ENCODE measurements at places on chromosomes 2 and 18. TPM values are rescaled to one million over a fixed set of nuclear protein-coding genes. Genes with fewer than 3 reads are reported as not detected.

GRCh38 chr2:126882736-126883665, 15.7 kb upstream of the TEX51 start:
- no peak for DNase-seq

GRCh38 chr2:161426455-161426921, 10.4 kb downstream of the TBR1 start:
- no peak for DNase-seq

- DNase-seq: no peak
Observed at GRCh38 chr2:181085734-181086133, 105.3 kb downstream of the UBE2E3 start.

DNA sequence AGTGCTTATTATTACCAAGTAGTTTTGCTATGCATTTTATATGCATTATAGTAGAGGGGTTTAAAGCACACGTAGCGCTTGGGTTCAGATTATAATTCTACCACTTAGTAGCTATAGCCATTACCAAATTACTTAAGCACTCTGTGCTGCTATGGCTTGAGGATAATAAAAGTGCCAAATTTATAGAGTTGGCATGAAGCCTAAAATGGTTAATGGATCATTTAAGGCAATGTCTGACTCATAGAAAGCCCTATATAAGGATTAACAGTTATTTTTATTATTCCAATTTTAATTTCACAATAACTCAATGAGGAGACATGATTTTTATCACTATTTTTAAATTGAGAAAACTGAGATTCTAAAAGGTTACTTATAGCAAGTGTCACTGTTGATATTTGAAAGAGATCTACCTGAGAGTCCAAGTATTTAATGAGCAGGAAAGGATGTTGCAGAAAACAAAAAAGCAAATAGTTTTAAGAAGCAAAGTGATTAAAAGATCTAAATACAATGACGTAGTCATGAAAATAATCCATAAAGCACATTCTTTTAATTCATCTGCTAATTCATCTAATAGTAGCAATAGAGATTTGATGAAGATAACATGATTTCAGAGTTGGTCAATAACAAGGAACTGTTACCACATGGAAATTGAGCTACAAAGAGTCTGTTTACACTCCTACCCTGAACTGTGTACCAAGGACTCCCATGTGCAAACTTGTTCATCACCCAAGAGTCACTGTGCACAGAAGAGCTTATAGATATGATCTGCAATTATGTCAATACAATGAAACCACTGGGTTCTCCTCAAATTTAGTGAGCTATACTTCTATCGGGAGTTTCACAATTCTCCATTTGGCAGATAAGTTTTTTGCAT, 78.8 kb upstream of the DTNA start:
- no peak for DNase-seq

- DNase-seq: no peak
Observed at GRCh38 chr2:242075696-242076095, 206.2 kb downstream of the RTP5 start.

- no peak for DNase-seq
Observed at GRCh38 chr18:63908858-63909257, 1.1 kb downstream of the SERPINB10 start.

- no peak for DNase-seq
Observed at GRCh38 chr2:24826773-24827145, 33.5 kb downstream of the CENPO start.

GRCh38 chr18:56276466-56276865, 361.9 kb downstream of the TXNL1 start:
- DNase-seq: no peak

- no peak for DNase-seq
Observed at GRCh38 chr2:175744000-175744399, 258.1 kb downstream of the LNPK start.

DNA sequence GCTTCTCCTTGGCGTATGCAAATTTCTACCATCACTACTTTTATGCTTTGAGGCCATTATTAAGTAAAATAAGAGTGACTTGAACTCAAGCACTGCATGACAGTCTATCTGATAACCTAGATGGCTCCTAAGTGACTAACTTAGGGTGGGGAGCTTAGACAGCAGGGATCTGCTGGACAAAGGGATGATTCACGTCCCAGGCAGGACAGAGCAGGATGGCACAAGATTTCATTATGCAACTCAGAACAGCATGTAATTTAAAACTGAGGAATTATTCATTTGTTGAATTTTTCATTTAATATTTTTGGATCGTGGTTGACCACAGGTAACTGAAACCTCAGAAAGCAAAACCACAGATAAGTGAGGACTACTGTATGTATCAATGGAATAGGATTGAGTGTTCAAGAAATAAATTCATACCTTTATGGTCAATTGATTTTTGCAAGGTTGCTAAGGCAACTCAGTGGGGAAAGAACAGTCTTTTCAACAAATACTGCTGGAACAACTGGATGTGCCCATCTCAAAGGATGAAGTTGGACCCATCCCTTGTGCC, 115.3 kb downstream of the MBD2 start:
- no peak for DNase-seq

- peak; percentile 90 for DNase-seq
Observed at GRCh38 chr2:65456064-65456463, 23.7 kb upstream of the SPRED2 start.

DNA sequence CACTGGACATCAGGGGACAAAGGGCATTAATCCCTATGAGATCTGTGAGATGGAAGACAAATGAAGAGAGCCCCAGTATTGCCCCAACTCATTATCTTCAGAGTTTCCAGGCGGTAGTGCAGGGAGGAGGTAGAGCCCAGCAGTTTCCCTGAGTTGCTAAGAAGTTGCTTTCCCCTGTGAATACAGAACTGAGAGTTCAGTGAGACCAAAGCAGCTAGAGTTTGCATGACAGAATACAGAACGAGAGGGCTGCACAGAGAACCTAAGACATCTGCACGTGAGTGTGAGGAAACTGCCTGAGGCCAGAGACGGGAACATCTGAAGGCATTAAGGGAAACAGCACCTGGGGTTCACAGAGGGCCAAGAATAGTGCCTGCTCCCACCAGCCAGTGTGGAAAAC, 18.1 kb upstream of the PGAP1 start:
- DNase-seq: no peak

DNA sequence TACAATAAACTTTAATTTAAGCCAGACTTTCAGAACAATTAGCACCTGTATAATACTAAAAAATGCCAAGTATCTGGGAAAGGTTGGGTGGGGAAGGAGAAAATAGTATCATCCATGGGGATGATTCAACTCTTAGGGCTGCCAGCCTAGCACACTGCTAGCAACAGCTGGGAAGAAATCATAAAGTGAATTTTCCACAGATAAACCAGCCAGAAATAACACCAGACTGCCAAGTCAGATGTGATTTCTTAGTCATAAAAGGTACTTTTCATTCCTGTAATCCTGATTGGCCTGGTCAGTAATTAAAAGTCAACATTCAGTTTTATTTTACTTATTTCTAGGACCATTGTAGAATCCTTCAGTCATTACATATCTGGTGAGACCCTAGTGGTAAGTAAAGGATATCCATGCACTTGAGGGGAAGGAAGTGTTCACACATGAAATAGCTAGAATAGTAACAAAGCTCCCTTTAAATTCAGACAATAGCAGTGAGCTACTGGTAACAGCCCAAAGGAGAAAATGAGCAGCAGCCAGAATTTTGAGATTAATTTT, 59.4 kb downstream of the LIMS1 start:
- DNase-seq: peak; percentile 84

DNA sequence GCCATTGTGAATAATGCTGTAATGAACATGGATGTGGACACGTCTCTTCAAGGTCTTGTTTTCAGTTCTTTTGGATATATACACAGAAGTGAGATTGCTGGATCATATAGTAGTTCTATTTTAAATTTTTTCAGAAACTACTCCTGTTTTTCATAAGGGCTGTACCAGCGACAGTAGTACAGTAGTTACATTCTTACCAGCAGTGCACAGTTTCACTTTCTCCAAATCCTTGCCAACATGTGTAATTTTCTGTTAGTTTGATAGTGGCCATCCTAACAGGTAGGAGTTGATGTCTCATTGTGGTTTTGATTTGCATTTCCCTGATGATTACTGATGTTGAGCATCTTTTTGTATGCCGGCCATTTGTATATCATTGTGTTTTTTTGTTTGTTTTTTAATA, 81.7 kb downstream of the EPC2 start:
- no peak for DNase-seq

GRCh38 chr18:80171054-80171872, 62.2 kb downstream of the ADNP2 start:
- DNase-seq: peak; percentile 59

GRCh38 chr2:160890667-160891352, 269.4 kb upstream of the TANK start:
- no peak for DNase-seq

DNA sequence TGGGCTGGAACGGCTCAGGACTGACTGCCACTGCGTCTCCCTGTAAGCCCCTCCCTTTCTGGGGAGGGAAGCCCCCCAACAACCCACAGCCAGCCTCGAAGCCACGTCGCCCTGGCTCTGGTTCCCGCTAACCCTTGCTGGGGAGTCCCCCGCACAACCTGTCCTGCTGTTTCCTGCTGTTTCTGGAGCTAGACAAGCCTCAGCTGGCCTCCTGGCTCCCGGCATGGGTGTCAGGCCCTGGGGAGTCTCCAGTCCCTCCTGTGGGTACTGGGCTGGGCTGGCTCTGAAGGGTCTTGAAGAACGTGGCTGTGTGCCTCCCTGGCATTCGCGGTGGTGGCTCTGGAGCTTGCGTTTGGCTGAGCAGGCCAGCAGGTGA, 20.9 kb downstream of the NFATC1 start:
- DNase-seq: no peak

GRCh38 chr2:153476816-153477635, 1.5 kb downstream of the RPRM start:
- DNase-seq: peak; percentile 22

DNA sequence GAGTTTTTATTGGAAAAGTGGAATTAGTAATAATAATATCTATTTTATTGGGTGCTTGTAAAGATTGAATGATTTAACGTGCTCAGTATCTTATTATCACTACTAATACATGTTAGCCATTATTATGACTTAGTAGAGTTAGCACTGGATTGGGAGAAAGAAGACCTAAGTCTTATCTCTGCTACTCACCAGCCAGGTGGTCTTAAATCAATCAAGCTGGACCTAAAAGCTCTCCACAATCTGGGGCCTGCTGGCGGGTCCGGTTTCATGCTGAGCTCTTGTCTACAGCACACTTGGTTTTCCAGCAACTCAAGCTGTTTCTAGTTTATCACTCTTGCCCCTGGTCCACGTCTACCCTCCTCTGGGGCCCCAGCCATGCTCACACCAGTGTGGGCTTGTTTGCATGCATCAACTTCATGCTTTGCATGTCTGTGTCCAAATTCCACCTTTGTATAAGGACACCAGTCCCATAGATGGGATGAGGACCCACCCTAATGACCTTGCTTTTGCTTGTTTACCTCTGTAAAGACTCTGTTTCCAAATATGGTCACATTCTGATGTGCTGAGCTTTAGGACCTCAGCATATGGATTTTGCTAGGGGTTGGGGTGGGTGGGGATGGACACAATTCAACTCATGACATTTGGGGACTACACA, 363.1 kb downstream of the LPIN1 start:
- DNase-seq: no peak

DNA sequence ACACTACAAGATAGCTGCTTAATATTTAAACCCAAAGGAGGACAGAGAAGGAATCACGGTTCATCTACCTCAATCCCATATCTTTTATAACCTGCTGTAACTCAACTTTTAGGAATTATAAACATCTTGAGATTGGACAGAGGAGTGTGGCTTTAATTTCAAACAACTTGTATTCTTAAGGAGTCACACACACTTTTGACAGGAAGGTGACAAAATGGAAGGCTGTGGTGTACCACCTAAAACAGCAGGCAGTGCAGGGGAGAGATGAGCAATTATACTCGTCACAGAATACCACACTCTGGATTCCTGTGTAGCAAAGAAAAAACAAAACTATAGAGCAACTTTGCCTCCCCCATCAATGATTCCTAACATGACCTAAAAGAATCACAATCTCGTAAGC, 194.8 kb downstream of the ZEB2 start:
- peak; percentile 62 for DNase-seq

DNA sequence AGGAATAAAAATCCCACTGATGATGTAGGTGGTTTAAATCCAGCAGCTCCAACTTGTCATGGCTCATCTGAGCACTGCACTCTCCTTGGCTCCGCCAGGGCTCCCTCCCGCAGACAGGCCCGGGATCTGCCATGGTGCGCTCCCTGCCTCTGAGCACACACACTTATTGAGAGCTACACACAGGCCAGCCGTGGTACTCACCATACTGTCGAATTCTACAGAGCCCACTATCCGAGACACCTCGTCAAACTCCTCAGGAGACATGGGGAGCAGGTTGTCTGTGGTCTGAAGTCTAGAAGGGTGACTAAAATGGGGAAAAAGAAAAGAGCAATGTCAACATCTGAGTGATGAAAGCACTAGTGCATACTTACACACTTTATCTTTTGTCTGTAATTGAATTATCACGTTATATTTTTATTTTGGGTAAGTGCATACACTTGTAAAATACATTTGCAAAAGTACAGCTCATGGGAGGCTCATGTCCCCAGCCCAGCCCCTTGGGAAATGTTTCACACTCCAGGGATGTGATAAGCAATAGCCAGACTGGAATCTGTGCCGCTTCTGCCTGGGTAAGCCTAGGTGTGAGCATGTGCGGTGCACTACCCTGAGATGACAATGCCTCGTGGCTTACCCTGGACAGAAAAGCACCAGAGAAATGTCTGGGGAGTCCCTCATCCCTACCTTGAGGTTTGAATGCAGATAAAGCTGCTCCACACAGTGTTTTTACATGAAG, 39.2 kb downstream of the STAT1 start:
- no peak for DNase-seq

- DNase-seq: no peak
Observed at GRCh38 chr2:45312275-45312674, 298.8 kb downstream of the SRBD1 start.

LRPPRC gene
- 60.2 TPM for total RNA-seq

SPP2 gene
- not detected for total RNA-seq

CAPN14 gene
- 0.11 TPM for total RNA-seq

BOK gene
- total RNA-seq: 4.6 TPM

IL37 gene
- not detected for total RNA-seq

GPR75 gene
- 2.8 TPM for total RNA-seq

LYPD1 gene
- 153 TPM for total RNA-seq

UGT1A10 gene
- 8.2 TPM for total RNA-seq

CREG2 gene
- total RNA-seq: 0.74 TPM

CHRNG gene
- not detected for total RNA-seq

SERPINB13 gene
- total RNA-seq: not detected

WNT10A gene
- 0.12 TPM for total RNA-seq

Data from Daoy (cell line).